ENCODE measurements at places on chromosomes 11 and 22. TPM values are rescaled to one million over a fixed set of nuclear protein-coding genes. Genes with fewer than 3 reads are reported as not detected.
A peak's percentile ranks its signal among the peaks of the same experiment; 100 is the strongest.

Gene OR5A1
- 0.03 TPM for total RNA-seq

Gene CAPRIN1
- total RNA-seq, result 368 TPM

DNA sequence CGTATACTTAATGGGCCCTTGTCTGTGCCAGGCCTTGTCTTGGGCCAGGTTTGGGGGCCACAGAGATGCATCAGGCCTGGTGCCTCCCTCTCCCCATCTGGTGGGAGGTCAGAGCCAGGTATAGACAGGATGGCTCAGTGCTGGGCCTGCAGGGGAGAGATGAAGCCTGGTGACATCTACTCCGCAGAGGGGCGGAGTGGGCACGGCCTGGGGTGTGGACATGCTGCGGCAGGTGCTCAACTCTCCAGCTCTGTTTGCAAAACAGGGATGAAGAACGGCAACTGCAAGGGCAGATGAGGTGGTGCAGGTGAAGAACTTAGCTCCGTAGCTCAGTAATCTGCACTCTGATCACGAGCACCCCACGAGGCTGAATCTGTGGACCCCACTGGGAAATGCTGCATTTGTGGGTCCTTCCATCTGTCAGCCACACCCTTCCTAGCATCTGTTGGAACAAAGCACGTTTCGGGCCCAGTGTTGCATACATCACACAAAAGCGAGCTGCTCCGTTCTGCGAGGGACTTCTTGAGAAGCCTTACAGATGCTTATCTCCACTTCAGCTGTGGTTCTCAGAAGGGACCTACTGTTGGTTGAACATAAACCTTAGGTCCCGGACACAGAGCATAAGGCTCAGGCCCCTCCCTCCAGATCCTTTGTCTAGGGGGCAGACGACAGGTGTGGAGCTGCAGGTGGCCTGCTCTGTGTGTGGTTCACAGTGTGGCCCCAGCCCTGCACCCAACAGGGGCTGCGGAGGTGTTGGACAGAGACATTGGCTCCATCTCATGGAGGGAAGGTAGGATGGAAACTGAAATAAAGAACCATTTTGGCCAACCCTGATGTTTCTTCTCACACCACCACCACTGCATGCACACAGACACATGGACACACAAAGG, 78.3 kb downstream of the LRRC32 start:
- no peak for DNase-seq

- no peak for DNase-seq
Observed at GRCh38 chr11:68442433-68442832, 18.1 kb upstream of the PPP6R3 start.

- no peak for DNase-seq
Observed at GRCh38 chr11:58316142-58316541, 42.7 kb downstream of the OR5B17 start.

DNA sequence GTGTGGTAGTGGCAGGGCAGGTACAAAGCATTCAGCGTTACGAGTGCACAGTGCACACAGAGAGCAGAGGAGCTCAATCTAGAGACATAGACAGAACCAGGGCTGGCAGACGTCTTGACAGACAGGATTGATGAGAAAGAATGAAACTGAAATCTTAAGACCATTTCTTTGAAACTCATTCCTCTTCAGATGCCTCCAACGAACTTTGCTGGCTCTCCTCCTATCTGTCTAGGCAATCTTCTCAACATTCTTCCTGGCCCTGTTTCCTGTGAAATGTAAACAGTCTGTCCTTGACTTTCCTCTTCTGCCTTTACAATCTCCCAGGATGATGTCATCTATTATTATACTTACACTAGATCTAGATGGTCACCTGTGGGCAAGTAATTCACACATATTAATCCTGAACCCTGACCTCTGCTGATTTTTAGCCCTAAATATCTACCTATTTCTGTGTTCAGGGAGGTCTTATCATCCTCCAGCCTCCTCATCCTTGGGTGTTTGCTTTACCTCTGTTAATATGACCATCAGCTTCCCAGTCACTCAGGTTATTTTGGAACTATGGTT, 119.5 kb downstream of the ENTHD1 start:
- no peak for DNase-seq

Gene TUB
- total RNA-seq, result 23.7 TPM

Gene IL18
- total RNA-seq, result 3.5 TPM

- peak; percentile 98 for DNase-seq
Observed at GRCh38 chr22:50507991-50508884, at the start of gene NCAPH2. Gene NCAPH2 (plus strand): TSS chr22:50508224. CDS start chr22:50508338, 114 bp downstream.

DNA sequence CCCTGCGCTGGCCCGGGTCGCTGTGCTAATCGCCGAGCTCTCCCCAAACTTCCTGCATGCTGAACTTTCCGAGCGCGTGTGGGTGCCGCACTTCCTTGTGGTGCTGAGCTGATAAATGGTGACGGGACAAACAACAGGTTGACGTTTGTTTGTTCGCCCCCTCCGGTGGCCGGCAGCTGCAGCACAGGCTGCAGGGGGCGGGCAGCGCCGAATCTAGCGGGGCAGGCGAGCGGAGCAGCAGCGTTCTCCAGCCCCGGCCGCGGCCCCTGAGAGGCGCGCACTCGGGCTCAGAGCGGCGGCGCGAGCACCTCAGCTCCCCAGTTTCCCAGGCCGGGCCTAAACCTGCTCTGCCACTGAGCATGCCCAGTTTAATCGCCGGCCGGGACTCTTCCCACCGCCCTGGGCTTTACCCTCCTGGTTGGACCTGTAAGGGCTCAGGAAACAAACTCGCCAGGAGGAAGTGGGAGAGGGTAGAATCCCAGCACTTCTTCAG, at the start of gene PDGFD:
TSS of gene PDGFD (minus strand) at position 120 of the 493 bp plus-strand sequence.
- peak; percentile 93 for DNase-seq

- peak; percentile 67 for DNase-seq
Observed at GRCh38 chr11:86800076-86800959, at the start of gene PRSS23. Gene PRSS23 (plus strand): TSS chr11:86800542. CDS start chr11:86807644, 7,102 bp downstream.

DNA sequence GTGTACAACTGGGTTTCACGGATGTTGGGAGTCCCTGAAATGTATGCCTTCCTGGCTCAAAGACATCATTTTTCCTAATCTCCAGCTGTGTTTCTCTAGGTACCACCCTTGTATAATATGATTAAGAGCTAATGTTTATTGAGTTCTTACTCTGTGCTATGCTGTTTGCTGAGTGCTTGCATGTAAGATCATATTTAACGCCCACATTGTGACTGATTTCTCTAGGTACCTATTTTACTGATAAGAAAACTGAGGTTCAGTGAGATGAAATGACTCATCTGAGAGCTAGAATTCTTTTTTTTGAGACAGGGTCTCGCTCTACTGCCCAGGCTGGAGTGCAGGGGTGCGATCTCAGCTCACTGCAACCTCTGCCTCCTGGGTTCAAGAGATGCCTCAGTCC, 42.6 kb downstream of the FAM227A start:
- no peak for DNase-seq

Gene GUCY1A2
- total RNA-seq, result 1.4 TPM

DNA sequence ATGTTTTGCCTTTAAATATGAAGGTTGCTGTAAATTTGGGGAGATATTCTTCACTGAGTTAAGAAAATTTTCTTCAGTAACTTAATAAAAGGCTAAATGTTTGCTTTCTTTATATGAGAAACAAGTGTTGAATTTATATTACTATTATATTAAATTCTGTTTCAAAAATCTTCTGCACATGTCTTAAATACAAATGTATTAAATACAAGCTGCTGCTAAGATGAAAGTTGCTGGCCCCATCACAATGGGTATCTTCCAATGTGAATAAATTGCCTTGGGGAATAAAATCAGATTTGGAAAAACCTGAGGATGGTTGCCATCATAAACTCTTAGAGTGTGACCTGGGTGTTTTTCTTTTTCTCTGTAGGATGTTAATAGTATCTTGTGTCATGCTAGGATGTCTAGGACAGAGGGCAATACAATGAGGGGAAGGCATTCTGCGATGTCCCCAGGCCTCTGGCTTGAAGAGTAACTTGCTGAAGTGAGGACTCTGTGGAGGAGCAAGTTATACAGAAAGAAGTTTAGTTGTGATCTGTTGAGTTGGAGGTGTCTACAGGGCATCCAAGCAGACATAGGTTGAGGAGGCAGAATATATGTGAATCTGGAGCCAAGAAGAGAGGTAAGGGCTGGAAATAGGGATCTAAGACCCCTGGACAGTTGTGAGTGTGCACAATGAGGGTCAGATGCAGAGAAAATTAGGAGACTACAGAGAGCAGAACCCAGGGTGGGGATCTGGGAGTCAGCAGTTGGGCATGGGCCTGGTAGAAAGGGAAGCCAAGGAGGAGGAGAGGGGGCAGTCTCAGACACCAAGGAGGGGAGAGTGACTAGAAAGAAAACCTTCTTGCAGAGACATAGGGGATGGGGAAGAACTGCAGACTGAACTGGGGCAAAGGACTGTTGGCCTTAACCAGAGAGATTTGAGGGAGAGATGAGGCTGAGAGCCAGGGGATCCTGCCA, 4.8 kb downstream of the IGLL5 start:
- no peak for DNase-seq

DNA sequence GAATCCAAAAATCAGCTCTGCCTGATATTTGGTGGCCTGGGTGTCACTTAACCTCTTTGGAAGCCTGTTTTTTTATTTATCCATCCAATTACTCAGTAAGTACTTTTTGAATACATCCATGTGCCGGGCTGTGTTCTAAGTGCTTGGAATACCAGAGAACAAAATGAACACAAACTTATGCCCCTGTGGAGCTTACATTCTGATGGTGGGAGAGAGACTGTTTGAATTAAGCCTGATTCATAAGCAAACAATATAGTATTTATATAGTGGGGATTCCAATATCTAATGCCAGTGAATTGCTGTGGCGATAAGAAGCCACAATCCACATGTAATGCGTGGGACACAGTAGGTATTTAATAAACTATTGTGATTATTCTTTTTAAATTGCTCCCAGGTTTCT, 19.4 kb downstream of the KCNJ5 start:
- DNase-seq, result no peak

DNA sequence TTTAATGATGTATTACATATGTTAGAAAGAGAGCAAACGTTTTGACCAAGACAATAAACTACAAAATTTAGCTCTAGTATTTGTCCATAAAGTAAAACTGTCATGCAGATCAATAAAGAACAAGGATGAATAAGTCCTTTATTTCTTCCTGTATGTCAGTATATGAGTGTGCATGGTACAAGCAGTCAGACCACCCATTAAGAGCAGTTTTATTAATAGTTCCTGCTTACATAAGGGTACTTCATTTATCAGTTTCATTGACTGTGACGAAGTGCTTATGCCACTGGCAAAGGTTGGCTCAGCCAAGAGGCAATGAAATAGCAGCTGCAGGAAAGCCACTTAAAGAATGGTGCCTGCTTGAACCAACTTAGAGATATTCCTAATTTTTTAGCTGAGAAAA, 913.0 kb upstream of the CNTN5 start:
- no peak for DNase-seq

DNA sequence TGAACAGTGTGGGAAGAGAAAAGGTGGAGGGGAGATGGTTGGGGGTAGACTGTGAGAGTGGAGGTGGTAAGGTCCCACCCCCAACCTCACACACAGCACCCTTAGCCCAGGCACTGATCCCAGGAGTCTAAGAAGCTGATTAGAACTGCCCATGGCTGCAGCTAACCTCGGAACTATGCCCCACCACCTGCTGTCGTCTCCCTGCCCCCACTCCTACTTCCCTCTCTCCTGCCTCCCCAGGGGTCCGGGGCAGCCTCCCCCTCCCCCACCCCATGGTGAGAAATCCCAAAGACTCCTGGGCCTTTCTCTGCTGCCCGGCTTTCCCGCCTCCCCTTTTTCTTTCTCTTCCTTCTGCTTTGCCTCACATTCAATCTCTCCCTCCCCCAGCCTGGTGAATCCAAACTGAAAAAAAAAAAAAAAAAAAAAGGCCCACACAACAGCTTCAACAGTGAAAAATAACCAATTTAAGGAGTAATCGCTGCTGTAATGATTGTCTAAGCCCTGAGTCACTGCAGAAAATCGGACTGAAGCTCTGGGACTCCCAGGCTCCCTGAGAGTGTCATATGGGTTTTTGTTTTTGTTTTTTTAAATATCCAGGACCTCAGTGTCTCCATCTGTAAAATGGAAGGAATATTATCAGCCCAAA, 9.6 kb upstream of the TP53I11 start:
- DNase-seq, result no peak

Gene OR5W2
- total RNA-seq, result not detected

GRCh38 chr22:49849161-49850020, 4.3 kb upstream of the ZBED4 start:
- DNase-seq, result no peak

Gene TRPC6
- 4.4 TPM for total RNA-seq

DNA sequence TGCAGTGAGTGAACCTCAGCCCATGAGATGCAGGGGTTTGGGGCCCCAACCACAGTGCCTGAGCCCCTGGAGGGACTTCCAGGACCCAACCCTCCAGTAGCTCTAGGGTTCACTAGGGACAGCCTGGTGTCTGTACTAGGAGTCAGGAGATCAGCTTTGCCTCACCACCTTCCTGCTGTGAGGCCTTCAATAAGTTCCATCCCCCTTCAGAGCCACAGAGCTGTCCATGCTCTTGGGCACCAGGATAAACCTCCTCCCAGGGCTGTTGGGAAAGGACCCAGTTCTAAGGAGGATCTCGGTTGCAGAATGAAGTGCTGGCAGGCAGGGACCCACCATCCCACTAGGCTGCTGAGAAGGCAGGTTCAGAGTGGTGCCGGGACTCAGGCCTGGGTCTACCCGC, 9.7 kb downstream of the ARHGEF17 start:
- DNase-seq, result no peak

Gene OR4C15
- not detected for total RNA-seq

Gene OR2AG1
- total RNA-seq, result 0.04 TPM

Gene OR8K3
- total RNA-seq, result not detected

Gene CCDC15
- 3.3 TPM for total RNA-seq

Gene PPFIA1
- total RNA-seq, result 66.6 TPM

- no peak for DNase-seq
Observed at GRCh38 chr22:27724157-27724556, 77.4 kb downstream of the MN1 start.

- no peak for DNase-seq
Observed at GRCh38 chr11:103631841-103632240, 404.6 kb upstream of the DDI1 start.

Gene MRGPRF
- 10.8 TPM for total RNA-seq

Gene CECR2
- 106 TPM for total RNA-seq

Gene C11orf16
- not detected for total RNA-seq

GRCh38 chr11:131186629-131187101, 183.8 kb upstream of the NTM start:
- peak; percentile 51 for DNase-seq

Gene CNGA4
- total RNA-seq, result not detected

- DNase-seq, result no peak
Observed at GRCh38 chr11:118216621-118217481, 8.0 kb downstream of the JAML start.

Gene PARVG
- total RNA-seq, result not detected

DNA sequence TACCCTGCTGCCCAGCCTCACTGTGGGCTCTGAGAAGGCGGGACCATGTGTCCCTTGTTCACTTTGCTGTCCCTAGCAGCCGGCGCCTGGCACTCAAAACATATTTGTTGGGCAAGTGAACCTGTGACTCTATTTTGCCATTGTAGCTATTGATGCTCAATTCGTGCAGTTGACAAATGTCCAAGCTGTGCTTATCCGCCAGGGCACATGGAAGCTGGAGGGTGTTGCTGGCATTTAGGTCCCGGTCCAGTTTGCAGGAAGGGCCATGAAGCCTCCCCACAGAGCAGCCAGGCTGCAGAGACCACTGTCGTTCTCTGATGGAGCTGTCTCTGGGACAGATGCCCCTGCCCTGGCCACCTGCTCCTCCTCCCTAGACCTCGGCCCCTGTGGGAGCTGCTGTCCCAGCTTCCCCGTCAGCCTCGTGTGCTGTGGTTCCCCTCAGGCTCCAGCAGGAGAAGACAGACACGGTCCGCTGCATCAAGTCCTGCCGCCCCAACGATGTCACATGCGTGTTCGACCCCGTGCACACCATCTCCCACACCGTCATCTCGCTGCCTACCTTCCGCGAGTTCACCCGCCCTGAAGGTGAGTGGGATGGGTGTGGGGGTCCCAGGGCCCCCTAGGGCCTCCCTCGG, 71.5 kb downstream of the FBLN1 start:
- DNase-seq, result no peak
